ENCODE measurements at places on chromosomes 2 and 18. TPM values are rescaled to one million over a fixed set of nuclear protein-coding genes. Genes with fewer than 3 reads are reported as not detected.

VWC2L gene
- not detected for total RNA-seq

- H3K36me3 ChIP-seq = no peaks in the 10 kb centered on the region
- no peaks in the 10 kb centered on the region for H3K27me3 ChIP-seq
- DNase-seq = peak; percentile 44
Measured at GRCh38 chr2:100893392-100894104, 73.6 kb downstream of the NPAS2 start.

GRCh38 chr2:169452080-169452479 lies 27.2 kb upstream of the BBS5 start:
- H3K4me1 ChIP-seq = no peaks in the 10 kb centered on the region
- H3K36me3 ChIP-seq = no peaks in the 10 kb centered on the region
- no peak overlapping the region for H3K27ac ChIP-seq
- DNase-seq = no peak
- no peaks in the 10 kb centered on the region for H3K27me3 ChIP-seq

DNA sequence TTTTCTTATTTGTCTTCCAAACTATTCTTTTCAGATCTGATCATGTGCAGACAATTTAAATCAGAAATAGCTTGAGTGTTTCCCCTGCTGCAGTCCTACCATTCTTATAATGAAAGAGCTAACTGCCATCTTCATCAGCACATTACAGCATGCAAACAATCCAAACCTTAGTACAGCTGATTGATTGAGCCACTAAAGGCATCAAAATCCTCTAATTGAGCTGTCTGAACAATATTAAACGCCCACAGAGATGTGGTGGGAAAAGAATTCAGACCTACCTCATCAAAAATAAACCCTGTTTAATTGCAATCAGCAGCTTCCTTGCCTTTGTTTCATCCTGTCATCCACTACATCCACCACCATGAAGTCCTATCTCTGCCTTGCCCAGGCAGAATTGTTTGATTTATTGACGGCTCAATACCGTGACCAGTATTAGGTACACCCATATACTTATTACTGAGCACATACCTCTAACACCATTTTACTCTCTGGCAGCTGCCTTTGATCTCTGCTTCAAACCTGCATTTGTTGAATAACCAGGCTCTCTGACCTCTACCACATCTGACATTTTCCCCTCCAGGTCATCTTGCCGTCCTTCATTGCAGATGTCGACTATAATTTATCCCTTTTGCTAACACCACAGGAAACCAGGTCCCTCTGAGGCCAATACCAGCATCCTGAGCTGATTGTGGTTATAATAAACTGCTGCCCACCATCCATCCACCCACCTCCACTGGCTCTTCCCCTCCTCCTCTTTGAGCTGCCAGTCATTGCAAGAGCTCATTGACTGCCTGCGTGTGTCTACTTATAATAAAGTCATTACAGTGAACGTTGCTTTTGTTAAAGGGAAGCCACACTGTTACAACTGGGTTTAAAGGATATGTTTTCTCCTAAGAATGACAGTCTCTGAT lies 78.5 kb downstream of the RBM43 start:
- H3K4me1 ChIP-seq = no peaks in the 10 kb centered on the region
- no peak for DNase-seq
- H3K27me3 ChIP-seq = no peaks in the 10 kb centered on the region
- H3K36me3 ChIP-seq = no peaks in the 10 kb centered on the region
- H3K4me3 ChIP-seq = no peak overlapping the region

GRCh38 chr2:46270384-46270783 lies 26.8 kb upstream of the EPAS1 start:
- no peaks in the 10 kb centered on the region for H3K27me3 ChIP-seq
- no peak for DNase-seq
- no peaks in the 10 kb centered on the region for H3K36me3 ChIP-seq

MCM6 gene
- 142 TPM for total RNA-seq

DSC1 gene
- not detected for total RNA-seq

DNA sequence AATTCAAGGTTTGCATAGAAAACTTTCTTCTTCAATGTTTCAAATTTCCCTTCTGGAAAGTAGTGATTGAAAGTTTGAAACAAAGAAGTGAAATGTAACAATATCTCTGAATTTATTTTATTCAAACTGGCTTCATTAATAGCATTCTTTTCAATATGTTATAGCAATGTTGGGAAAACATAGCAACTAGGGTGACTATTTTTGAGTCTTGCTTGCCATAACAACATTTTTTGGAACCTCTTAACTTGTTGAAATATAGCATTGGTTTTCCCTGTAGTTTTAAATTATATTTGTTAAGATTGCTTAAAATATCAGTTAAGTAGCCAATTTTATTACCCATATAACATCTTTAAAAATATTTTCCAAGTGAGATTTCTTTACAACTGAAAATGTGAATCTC lies 141.7 kb upstream of the OSR1 start:
- H3K4me1 ChIP-seq = no peaks in the 10 kb centered on the region
- H3K27ac ChIP-seq = no peak overlapping the region
- no peak for DNase-seq
- no peaks in the 10 kb centered on the region for H3K27me3 ChIP-seq

SULT1C4 gene
- total RNA-seq = 3.5 TPM

- no peak overlapping the region for H3K4me3 ChIP-seq
- H3K27me3 ChIP-seq = no peaks in the 10 kb centered on the region
- peaks cover 73% of the 10 kb centered on the region for H3K36me3 ChIP-seq
Measured at GRCh38 chr2:86054535-86055082, 51.1 kb downstream of the POLR1A start.
